ENCODE measurements at places on chromosomes 4 and X.
A peak's percentile ranks its signal among the peaks of the same experiment; 100 is the strongest.

- no peak for DNase-seq
Measured at GRCh38 chr4:7805533-7806337, 133.9 kb downstream of the AFAP1 start.

DNA sequence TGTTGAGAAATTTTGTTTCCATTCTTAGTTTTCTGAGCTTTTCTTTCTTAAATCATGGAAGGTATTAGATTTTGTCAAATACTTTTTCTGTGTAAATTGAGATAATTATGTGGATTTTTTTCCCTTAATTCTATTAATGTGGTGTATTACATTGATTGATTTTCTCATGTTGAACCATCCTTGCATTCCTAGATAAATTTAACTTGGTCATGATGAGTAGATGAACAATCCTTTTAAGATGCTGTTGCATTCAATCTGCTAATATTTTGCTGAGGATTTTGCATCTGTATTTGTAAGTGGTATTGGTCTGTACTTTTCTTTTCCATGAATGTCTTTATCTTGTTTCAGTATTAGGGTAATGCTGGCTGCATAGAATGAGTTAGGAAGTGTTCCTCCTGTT, 20.3 kb upstream of the CTBP1 start:
- DNase-seq = no peak

DNA sequence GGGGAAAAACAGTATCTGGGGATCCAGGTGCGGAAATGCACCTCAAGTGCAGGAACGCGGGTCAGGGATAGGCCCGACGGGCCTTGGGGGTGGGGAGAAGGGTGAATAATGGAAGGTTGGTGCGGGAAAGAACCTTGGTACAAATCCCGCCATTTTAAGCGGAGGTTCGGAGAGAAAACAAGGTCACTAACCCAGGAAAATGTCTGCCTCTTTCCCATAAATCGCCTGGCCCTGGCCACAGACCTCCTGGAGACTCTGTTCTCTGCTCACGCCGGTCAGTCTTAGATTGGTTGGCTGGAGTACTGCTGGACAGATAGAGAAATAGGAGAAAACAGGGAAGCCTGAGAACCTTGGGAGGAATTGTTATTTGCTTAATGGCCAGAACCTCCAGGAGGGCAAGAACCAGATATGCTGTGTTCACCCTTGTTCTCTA, 897 bp upstream of the FBXL5 start:
- DNase-seq = no peak

DNA sequence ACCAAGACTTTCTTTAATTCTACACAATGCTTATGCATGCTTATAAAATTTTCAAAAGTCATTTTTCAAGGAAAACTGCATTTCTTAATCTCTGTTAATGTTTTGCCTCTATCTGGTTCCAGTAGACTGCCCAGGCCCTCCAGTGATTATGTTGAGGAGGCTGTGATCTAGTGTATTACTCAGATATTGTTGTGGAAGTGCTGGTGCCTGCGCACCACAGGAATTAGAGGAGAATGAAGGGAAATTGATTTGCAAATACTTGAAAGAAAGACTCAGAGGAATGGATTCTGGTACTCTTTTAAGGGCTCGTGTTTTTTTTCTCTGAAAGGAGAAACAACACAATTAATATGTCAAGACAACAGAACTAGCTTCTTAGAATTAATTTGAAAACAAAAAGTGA, 1015.1 kb downstream of the RPA4 start:
- DNase-seq = no peak

DNA sequence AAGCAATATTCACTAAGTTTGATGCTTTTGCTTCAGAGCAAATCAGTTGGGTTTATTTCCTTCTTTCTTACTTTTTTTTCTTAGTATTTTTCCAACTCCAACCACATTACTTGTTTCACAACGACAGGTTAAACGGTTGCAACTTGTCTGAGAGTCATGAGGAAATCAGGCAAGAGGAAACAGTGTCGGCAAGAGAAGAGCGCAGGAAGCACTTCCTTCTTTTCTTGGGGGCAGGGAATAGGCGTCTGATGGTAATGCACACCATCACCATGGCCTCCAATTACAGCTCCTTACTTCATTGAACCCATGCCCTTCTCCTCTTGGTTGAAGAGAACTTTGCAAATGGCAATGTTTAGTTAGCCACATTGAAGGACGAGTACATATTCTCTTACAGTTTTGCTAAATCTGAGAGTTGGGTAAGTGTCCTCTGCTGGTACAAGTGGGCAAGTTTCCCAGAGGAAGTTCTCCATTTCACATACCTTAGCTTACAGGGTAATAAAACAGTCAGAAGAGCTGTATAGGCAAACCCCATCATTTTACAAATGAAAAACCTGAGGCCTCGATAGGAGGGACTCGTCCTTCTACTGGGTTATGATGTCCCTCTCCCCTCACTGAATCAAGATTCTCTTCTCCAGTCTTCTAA, 8.3 kb upstream of the CXCL8 start:
- DNase-seq = no peak

DNA sequence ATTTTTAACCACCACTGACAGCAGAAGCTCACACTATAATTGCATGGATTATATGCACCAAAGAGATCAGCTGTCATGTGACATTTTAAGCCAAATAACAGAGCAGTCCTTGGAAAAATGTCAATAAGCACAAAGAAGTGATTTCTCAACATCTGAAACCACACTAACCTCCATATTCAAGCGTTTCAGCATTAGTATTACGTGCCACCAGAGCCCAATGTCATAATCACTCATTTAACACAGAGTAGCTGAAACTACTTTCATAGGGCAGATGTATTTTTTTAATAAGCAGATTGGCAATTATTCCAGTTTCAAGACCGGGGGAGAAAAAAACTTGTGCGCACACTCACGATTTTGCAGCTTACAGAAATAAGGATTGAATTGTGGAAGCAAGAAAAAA, 76.6 kb downstream of the SH3KBP1 start:
- no peak for DNase-seq

DNA sequence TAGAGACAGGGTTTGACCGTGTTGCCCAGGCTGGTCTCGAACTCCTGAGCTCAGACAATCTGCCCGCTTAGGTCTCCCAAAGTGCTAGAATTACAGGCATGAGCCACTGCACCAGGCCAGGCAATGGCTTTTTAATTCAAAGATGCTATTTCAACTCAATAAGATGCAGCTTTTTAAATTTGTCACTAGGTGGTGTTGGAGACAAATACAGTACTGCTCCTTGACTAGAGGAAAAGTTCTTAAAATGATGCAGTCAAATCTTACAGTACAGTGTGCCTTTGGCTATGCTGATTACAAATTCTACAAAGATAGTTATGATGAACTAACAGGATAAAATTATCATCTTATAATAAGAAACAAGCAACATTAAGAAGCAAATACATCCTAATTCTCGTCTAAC, 441.1 kb downstream of the KCNIP4 start:
- no peak for DNase-seq

- DNase-seq = no peak
Measured at GRCh38 chr4:23717528-23718248, 172.2 kb downstream of the PPARGC1A start.

DNA sequence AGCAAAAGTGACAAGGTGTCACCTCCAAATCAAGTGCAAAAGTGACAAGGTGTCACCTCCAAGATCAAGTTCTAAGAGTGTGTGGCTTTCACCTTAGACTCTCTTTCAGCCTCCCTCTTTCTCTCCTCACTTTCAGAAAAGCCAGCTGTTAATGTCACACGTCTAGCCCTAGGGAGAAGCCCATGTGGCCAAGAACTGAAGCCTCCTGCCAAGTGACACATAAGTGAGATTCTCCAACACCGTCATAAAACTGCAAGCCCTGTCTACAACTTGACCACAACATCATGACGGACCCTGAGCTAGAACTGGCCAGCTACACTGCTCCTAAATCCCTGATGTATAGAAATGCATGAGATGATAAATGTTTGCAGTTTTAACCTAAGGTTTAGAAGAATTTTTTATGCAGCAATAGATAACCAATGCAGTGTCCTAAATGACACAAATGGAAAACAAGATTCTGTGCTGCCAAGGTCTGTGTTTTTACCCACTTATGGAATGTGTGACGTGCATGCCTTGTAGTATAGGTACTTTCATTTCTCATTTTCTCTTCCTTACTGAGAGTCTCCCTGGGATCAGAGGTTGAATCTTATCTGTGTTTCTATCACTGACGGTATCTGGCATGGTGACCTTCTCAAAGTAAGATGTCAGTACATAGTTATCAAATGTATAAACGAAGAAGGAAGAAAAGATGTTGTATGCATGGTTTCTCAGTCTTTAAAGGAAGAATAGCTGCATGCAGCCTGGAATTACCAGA, 25.0 kb downstream of the NLGN4X start:
- DNase-seq = no peak

DNA sequence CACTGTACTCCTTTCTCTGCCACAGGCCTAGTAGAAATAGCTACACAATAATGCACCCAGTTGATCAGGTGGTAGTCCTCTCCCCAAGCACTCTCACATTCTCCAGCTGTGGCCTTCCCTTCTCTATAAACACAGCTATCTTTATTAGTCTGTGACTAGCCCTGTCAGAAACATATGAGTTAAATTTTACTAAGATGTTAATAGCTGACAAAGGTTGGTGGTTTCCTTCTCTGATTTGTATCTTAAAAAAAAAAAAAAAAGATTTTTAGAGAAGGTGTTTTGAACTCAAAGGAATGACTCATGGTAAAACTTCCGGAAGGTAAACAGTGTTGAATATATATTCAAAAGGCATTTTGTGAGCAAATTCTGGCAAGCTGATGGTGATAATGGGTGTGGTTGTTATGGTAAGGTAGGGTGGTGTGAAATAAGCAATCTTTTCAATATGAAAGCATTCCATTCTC, 327.4 kb downstream of the PPP3CA start:
- DNase-seq = peak; percentile 26

GRCh38 chr4:57412259-57413054, 302.3 kb upstream of the IGFBP7 start:
- no peak for DNase-seq

GRCh38 chrX:118585296-118585695, 89.7 kb downstream of the DOCK11 start:
- no peak for DNase-seq

GRCh38 chr4:2217726-2218125, 24.2 kb downstream of the HAUS3 start:
- no peak for DNase-seq

DNA sequence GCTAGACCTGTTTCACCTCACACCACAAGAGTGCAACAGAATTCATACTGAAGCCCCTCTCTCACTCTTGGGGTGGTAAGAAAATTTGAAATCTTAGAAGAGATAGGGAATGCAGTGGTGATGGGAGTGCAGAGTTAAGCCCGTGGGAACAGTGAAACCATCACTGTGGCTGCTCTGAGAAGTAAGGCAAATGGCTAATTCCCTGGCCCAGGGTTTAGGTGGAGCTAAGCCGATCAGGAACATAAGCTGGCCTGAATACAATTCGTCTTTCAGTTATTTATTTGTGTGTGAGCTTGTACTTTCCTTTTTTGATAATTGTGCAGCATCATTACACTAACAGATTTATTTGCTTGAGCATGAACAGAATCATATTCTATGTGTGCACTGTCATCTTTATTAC, 1070.6 kb downstream of the STPG2 start:
- no peak for DNase-seq

DNA sequence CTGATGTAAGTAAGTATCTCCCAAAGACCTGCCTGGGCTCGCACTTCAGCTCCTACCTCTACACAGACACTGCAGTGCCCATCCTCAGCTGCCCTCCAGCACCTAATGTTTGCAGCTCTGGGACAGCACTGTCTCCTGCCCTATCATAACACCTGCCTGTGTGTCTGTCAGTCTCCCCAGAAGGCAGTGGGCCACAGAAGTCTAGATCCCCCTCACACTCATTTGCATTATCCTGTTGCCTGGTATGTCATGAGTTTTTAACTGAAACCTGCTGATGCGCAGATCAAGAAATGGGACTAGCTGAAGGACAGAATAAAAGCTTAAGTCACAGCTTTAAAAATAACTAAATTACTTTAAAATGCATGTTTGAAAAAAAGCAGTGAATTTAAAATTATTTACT, 43.0 kb downstream of the LRP2BP start:
- DNase-seq = no peak
